ENCODE measurements at places on chromosomes 5 and 9.

GRCh38 chr9:74333384-74334032 lies 163.6 kb upstream of the RORB start:
- no peak for DNase-seq

DNA sequence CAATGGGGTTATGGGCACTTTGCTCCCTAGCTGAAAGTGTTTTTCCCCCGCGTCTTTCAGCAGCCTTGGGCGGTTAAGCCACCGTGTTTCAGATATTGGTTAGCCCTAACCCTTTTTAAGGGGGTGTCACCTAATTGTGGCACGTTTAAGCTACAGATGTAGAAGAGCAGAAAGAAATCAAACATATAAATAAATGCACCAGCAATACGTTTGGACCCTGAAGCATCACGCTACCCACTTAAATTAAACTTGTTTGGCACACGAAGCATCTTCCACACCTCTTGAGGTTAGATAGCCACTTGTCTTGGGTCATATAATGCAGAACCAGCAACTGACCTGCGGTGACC lies 768 bp downstream of the YTHDC2 start:
- DNase-seq, result no peak

GRCh38 chr5:139369181-139369580 lies 13.9 kb downstream of the SLC23A1 start:
- DNase-seq, result no peak

GRCh38 chr5:177508837-177509236 lies 789 bp downstream of the DOK3 start:
- no peak for DNase-seq

DNA sequence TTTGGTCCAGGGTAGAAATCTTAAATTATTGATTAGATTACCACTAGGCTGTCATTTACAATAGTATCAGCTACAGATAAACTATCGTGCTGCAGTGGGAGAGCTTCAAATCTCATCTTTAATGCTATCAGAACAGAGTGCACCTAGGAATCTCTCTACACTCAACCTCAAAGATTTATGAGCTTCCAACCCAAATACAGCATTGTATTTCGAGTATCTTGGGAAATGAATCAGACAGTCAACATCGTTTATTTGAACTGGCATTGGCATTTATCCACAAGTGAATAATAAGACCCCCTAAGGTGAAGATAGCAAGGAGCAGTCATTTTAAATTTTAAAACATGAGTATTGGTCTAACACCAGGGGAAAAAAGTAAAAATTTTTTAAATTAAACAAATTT lies 1203.2 kb downstream of the CDH12 start:
- DNase-seq, result no peak

Measured in stimulated activated CD8-positive, alpha-beta memory T cell treated with anti-CD3 and anti-CD28 coated beads, Interleukin-4, amount 100 ng/mL, for 4 hours (primary cell).